ENCODE measurements at places on chromosomes 5 and 9. TPM values are rescaled to one million over a fixed set of nuclear protein-coding genes. Genes with fewer than 3 reads are reported as not detected.

Gene SNCB
- not detected for total RNA-seq

Gene NPR3
- total RNA-seq = 10.3 TPM

Gene AFF4
- 32.4 TPM for total RNA-seq

Gene EGFL7
- 72.6 TPM for total RNA-seq

Gene PCDHA1
- not detected for total RNA-seq

Gene PPP3R2
- total RNA-seq = not detected

Gene FAM81B
- not detected for total RNA-seq

Gene IRX4
- total RNA-seq = 1.4 TPM

Gene SLC9A3
- total RNA-seq = 3.2 TPM

Gene ZNF454
- total RNA-seq = 1.5 TPM

Gene ZDHHC11
- total RNA-seq = 0.85 TPM

Gene DDX4
- total RNA-seq = not detected

Gene CDH9
- not detected for total RNA-seq
